Activated CD8-positive, alpha-beta memory T cell treated with anti-CD3 and anti-CD28 coated beads, Interleukin-2, amount 50 U/mL, for 4 hours (primary cell): ENCODE measurements at places on chromosomes 2 and 18.

DNA sequence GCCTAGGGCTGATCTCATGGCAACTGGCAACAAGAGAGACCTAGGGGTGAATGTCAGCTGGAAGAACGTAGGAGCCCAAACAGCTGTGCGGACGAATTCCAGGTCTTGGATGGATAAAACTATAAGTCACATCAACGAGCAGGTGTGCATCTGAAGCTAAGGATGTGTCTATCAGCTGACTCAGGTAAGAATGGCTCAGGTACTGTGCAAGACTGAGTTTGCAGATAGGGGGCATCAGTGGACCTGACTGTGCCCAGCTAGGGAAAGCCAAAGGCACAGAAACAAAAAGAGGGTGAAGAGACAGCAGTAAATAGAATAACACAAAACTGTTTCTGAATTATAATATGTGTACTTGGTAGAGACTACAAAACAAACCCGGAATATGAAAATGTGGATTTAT, 357.3 kb downstream of the ZEB2 start:
- DNase-seq, result peak; percentile 53

DNA sequence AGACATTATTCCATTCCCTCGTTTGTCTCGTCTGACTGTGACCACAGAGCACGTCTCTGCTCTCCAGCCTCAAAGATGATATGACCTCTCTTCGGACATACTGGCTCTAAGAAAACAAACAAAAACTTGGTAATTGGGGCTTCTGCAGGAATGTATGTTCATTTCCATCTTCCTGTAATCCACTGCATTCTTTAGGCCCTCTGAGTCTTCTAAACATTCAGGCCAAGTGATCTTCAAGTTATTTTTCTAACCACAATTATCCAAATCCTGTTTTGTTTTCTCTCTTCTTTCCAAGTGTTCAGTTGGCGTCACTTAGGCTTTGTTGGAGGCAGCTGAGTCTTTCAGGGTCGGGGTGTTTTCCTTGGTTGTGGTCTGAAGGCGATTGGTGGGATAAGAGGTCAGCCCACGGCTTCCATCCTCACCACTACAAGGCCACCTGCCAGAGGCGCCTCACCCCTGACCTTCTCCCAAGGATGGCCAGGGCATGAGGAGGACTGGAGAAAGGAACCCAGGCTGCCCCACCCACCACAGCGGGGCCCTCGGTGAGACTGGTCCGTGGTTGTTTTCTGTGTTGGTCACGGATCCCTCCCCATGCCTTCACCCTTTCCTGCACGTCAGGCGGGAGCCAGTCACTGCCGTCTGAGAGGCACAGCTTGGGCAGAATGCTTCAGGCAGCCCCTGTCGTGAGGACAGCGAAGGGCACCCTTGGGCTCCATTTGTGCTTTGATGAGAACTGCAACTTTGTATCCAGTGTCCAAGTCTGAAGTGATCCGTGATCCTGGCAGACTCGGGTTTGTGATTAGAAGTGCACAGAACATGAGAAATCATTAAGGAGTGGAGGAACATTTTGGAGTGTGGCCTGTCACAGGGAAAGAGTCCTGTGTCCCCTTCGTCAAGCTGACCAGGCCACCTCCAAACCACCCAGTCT, 88.6 kb upstream of the FHL2 start:
- no peak for DNase-seq

DNA sequence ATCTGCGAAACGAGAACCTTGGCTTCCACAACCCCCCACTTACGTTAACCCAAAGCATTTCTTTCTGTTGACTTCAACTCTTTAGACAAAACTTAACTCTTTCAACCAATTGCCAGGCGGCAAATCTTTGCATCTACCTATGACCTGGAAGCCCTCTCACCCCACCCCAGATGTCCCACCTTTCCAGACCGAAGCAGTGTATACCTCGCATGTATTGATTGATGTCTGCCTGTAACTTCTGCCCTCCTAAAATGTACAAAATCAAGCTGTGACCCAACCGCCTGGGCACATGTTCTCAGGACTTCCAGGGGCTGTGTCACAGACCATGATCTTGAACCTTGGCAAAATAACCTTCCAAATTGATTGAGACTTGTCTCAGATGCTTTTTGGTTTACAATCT, 12.3 kb downstream of the AQP12B start:
- no peak for DNase-seq

DNA sequence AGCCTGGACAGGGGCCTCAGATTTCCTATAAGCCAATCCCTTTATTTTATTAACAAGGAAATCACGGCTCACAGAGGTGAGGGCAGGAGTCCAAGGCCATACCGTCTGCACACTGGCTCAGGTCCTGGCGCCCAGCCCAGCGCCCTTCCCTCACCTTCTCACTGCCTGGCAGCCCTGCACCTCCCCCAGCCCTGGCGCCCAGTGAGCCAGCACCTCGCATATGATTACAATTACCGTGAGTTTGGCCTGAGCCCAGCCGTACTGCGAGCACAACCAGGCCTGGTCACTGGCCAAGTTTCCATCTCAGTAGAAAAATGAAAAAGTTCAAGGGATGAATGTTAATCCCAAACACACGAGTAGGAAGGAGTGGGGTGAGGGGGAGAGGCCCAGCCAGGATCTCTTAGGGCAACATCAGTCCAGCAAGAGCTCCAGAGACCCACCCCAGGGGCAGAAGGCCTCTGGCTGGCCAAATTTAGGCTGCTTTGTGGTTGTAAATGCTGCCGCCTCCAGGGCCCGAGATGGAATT, 68.4 kb downstream of the MCFD2 start:
- no peak for DNase-seq

DNA sequence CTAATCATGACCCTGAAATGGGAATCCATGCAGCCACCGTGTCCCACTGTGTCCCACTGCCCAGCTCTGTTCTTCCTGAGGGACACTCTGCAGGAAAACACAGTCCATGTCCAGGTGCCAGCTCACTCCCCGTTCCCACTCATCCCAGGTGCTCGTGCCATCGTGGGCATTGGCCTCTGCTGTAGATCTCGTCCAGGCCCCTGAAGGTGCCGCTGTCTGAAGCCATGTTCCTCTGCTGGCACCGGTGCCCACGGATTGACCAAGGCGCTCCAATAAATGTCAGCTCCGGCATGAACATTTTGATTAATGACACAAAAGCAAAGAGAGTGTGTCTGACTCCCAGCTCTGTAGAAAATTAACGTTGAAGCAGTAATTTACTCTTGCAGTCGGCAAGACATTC, 280.1 kb upstream of the SALL3 start:
- DNase-seq, result no peak

DNA sequence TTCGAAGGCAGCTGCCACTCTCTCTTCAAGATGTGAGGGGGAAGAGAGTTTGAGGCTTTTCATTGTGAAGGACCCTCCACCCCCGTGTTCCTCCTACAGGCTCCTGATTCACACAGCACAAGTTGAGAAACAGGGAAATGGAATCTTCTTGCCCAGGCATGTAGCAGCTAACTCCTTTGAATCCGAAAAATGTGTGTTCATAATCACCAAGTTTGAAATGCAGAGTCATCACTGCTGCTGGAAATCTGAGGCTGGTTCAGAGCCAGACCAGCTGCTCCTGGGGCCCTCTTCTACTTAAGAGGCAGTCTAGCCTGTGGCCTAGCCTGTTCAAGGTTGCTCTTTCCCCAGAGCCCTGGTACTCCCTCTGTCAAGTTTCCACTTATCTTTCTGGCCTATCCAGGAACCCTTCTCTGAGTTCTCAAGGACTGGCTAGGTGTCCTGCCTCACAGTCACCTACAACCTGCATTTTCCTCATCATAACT, 166.4 kb downstream of the TMEM247 start:
- DNase-seq, result no peak

DNA sequence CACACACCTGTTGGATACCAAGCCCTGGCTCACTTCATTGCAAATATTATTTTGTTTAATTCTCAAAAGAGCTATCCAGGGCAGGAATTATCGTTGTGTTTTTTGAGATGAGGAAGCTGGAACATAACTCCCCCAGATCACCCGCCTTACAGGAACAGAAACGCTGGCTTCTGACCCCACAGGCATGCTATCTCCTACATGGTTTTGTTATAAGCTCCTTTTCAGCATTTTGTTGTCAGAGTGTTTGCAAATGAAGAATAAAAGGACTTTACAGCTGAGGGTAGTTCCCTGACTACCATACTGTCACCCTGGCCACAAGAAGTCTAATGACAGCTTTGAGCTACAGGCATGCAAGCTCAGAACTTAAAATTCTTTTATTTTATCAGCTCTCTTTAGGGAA, 62.0 kb upstream of the MRPS9 start:
- DNase-seq, result no peak

- DNase-seq, result no peak
Measured at GRCh38 chr2:217751952-217752351, 250.8 kb downstream of the TNS1 start.

GRCh38 chr2:128782411-128783192, 463.9 kb upstream of the HS6ST1 start:
- no peak for DNase-seq

DNA sequence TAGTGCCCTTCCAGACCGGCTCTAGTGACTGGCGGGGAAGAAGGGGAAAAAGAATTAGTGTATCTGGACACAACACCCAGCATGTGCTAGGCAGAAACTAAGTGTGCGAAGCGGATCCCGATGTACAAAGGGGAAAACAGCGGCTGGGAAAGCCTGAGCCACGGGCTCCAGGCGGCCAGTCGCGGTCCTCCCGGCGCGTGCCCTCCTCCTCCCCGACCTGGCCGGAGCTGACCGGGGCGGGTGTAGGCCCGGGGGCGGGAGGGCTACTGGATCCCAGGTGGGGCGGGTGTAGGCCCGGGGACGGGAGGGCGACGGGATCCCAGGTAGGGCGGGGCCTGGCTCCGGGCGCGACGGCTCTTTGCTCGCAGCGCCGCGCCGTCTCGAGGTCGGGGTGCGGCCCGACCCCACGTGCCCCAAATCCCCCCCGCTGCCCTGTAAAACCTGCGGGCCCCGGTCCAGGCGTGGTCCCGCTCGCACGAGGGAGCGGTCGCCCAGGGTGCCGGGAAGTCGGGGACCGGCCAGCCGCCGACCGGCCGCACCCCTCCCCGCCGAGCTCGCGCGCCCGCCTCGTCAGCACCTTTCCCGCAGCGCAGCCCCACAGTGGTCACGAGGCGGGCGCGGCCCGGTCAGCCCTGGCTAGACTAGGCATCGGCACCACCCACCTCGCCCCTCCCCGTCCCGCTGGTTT, 48.8 kb downstream of the C2orf42 start:
- DNase-seq, result no peak

DNA sequence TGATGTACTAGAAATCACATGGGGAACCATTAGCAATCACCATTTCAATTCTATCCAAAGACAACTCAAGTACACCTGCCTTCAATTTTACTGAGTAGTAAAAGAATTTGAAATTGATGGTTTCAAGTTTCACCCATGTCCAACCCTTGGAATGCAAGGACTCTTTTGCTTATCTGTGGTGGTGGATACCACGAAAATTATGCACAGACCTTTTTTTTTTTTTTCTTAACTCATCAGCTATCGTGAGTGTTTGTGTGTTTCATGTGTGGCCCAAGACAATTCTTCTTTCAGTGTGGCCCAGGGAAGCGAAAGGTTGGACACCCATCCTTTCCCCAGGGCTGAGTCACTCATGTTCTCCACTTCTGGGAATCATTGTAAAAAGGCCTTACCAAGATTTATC, 23.1 kb downstream of the ID2 start:
- no peak for DNase-seq

DNA sequence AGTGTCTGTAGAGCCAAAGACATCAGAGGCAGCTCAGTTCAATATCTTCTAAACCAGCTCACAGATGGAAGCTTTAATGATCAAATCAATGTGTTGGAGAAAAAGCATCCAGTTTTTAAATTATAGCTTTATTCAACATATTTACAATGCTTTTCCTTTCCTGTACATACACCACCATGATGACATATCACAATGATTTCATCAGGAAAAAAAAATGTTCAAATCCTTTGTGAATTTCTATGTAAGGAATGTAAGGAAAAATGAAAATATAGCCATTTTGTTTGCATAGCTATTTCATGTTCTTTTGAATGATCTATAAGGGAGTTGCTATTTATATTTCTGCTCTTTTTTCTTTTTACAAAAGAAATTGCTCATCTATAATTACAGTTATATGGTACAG, 134.7 kb upstream of the CDH20 start:
- DNase-seq, result no peak

DNA sequence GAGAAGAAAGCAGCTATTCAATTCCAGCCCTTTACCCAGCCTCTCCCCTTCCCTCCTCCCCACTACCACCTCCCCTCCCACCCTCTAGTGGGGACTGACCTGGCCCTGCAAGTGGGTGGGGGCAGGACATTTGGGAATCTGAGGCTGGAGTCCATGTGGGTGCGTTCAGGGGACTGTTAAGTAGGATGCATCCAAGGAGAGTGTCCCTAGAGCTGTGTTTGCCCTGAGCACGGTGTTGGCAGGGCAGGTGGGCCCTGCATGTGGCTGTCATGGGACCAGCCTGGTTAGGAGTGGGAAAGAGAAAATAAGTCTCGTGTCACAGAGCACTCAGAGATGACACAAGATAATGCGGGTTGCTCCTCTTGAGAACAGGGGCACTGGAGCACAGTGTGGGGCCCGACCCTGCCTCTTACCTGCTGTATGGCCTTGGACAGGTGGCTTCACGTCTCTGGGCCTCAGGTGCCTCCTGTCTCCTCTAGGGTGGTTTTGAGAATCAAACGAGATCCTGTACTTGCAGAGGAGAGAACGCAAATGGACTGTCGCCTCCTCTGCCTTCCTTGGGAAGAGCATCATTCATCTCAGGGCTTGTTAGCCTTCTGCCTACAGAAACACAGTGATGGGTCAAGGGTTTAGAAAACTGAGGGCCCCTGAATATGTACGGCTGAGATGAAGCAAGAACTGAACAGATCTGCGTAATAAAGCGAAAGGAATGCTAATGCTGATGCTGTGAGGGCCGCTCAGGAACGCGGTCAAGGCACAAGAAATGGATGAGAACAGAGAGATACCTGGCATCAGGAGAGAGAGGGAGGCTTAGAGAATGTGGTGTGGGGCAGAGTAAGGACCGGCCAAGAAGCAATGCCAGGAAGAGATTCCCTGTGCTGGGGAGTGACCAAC, 187.7 kb upstream of the HAAO start:
- no peak for DNase-seq
